ENCODE measurements at places on chromosomes 13 and 19. TPM values are rescaled to one million over a fixed set of nuclear protein-coding genes. Genes with fewer than 3 reads are reported as not detected.

DNA sequence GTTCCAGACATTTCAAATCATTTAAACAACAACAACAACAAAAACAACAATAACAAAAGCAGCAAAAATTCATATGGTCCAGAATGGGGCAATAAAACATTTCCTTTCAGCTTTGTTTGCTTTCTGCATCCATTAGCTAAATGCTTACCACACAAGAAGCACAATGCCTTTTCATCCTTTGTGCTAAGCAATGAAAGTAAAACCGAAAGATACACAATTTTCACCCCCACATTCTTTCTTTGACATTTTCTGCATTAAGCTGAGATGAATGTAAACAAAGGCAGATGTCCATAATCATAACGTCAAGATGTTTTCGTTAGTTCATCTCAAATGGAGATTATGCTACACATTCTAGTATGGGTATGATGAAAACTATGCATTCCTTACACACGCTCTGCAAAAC is 568.5 kb downstream of the SLITRK6 start:
- DNase-seq = no peak
- no peak overlapping the region for H3K27ac ChIP-seq
- H3K4me3 ChIP-seq = no peak overlapping the region
- no peaks in the 10 kb centered on the region for H3K36me3 ChIP-seq
- no peaks in the 10 kb centered on the region for H3K4me1 ChIP-seq

TLE6 gene
- 2.5 TPM for total RNA-seq

GRCh38 chr19:20247016-20247683 is 80.1 kb downstream of the ZNF486 start:
- H3K4me3 ChIP-seq = no peak overlapping the region

- H3K4me1 ChIP-seq = no peaks in the 10 kb centered on the region
- H3K27me3 ChIP-seq = no peaks in the 10 kb centered on the region
- no peak overlapping the region for H3K4me3 ChIP-seq
- H3K36me3 ChIP-seq = no peaks in the 10 kb centered on the region
Observed at GRCh38 chr13:94261163-94261562, 218.3 kb downstream of the DCT start.

MED16 gene
- 51.0 TPM for total RNA-seq

GRCh38 chr13:113732176-113732960 is 26.7 kb upstream of the TMEM255B start:
- no peaks in the 10 kb centered on the region for H3K27me3 ChIP-seq
- no peak overlapping the region for H3K27ac ChIP-seq
- no peak for DNase-seq

LMTK3 gene
- total RNA-seq = 13.6 TPM

ZNF208 gene
- total RNA-seq = not detected

GRCh38 chr13:71274923-71275608 is 591.9 kb downstream of the DACH1 start:
- H3K4me1 ChIP-seq = no peaks in the 10 kb centered on the region
- no peak overlapping the region for H3K27ac ChIP-seq
- H3K36me3 ChIP-seq = no peaks in the 10 kb centered on the region
- no peak overlapping the region for H3K4me3 ChIP-seq

DNA sequence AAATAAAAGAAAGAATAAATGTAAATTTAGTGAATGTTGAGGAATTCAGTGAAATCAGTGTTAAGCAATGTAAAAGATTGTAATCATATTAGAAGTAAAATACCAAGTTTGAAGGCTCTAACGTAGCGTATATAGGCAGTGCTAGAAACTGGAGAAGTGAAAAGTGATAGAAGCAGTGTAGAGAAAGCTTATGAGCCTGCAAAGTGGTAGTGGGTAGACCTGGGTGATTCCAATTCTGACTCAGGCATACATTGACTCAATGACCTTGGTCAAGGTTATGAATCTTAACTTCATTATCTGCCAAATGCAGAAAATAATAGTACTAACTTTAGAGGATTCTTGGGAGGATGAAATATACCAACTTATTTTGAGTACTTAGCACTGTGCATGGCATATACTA is 4.1 kb downstream of the SLC10A2 start:
- no peaks in the 10 kb centered on the region for H3K27me3 ChIP-seq
- H3K36me3 ChIP-seq = no peaks in the 10 kb centered on the region
- no peaks in the 10 kb centered on the region for H3K4me1 ChIP-seq

ZNF429 gene
- total RNA-seq = 15.0 TPM

ACER1 gene
- not detected for total RNA-seq

- H3K4me1 ChIP-seq = peaks cover 23% of the 10 kb centered on the region
- no peak for DNase-seq
- H3K36me3 ChIP-seq = peaks cover 18% of the 10 kb centered on the region
- H3K27ac ChIP-seq = no peak overlapping the region
- H3K27me3 ChIP-seq = no peaks in the 10 kb centered on the region
Observed at GRCh38 chr19:46371371-46371901, 24.5 kb downstream of the PPP5C start.

DNA sequence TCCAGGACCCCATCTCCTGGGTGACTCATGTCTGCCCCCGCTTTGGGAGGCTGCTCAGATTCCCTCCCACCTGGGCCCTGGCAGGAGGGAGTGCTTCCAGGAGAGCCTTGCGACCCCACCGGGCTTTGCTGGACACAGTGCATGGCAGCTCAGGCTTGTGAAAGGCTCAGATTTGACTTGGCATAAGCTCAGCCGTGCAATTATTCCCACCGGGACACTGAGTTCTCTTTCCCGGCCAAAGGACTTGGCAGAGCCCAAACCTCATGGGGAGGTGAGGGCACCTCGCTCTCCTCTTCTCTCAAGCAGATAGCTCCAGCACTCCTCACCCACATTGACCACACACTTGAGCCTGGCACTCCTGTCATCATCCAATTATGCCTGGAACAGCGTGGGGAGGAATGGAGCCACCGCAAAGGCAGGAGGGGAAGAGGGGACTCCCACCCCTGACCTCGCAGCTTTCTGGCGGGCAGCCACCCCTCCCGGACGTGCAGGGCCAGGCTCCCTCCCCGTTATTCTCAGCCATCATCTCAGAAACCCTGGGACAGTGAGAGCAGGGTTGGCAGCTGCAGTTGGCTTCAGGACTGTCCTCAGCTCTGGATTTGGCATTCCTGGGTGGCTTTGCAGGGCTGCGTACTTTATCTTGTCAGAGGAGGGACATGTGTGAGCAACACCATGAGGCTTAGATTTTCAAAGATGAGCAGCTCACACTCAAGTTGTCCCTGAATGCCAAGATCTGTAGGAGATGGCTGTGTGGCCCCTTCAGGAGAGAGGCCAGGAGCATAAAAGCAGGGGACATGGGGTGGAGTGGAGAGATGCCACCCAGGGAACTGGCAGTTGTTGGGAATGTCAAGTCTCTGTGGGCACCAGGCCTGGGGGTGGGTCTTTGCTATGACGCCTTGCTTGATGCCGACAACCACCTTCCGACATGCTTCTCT is 306.2 kb downstream of the TEX29 start:
- H3K27me3 ChIP-seq = no peaks in the 10 kb centered on the region
- DNase-seq = no peak
- no peaks in the 10 kb centered on the region for H3K36me3 ChIP-seq
- H3K4me1 ChIP-seq = no peaks in the 10 kb centered on the region

GRCh38 chr19:32824191-32824751 is 45.3 kb downstream of the SLC7A9 start:
- no peaks in the 10 kb centered on the region for H3K36me3 ChIP-seq
- H3K4me1 ChIP-seq = peaks cover 27% of the 10 kb centered on the region
- no peak for DNase-seq
- no peaks in the 10 kb centered on the region for H3K27me3 ChIP-seq

DNA sequence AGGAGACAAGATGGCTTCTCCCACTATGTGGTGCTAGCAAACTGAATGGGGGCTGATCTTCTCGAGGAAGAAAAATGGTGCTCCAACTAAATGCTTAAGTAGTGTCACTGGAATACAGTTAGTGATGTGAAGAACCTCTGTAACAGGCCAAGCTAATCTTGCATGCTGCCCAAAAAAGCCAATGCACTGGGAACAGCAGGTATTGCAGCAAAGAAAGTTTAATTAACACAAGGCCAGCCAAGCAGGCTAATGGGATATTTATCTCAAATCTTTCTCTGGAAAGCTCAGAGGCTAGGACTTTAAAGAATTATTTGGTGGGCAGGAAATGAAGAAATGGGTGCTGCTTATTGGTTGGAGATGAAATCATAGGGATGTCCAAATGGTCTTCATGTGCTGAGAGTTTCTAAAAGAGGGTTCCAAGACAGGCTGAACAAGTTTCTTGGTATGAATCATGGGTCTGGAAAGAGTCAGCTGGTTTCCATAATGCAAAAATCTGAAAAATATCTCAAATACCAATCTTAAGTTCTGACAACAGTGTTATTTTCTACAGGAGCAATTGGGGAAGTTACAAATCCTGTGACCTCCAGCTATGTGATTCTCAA is 1550.5 kb downstream of the SLITRK5 start:
- H3K4me3 ChIP-seq = no peak overlapping the region
- no peaks in the 10 kb centered on the region for H3K36me3 ChIP-seq
- no peaks in the 10 kb centered on the region for H3K4me1 ChIP-seq
- H3K27ac ChIP-seq = no peak overlapping the region
- no peak for DNase-seq

Data from H1 (cell line).